ENCODE measurements at places on chromosomes 4 and X.

- no peak for DNase-seq
Measured at GRCh38 chrX:15245896-15246295, 24.0 kb downstream of the ASB9 start.

DNA sequence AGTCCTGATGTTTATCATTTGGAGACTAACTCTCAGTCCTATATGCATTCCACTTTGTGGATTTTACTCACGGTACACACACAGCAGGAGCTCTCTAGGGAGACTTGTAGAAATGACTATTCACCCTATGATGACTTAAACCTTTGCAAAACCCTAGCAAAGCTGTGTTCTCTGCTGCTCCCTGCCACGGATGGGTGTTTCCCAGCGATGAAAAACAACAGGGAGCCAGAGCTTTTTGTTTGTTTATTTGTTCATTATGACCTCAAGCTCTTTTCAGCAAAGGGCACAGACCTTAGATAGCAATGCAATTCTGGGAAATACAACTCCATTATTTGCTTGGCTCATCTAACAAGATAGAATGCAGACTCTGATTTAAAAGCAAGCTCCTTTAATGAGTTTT is 156.6 kb downstream of the GRIA3 start:
- peak; percentile 40 for DNase-seq

DNA sequence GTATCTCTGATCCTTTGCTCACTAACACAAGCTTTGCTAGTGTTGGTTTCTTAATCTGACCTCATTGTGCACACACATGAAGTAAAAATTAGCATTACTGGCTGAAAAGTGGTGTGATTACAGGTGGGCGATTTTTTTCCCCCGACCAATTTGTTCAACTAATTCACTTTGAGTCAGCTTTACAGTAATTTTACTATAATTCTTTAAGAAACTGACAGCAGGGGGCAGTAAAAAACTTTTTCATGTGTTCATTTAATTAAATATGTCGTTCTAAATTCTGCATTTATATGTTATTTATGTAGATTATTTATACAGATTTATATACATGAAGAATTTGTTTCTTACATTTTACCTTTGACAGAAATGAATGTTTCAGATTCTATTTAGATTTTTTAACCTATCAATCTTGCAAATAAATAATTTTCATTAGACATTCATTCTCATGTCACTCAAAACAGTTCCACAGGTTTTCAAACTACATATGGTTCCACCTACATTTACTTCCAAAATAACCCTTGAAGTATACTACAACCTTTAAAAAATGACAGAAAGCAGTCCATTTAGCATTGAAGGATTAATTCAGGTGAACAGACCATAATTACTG is 17.5 kb downstream of the PALLD start:
- DNase-seq, result peak; percentile 21

DNA sequence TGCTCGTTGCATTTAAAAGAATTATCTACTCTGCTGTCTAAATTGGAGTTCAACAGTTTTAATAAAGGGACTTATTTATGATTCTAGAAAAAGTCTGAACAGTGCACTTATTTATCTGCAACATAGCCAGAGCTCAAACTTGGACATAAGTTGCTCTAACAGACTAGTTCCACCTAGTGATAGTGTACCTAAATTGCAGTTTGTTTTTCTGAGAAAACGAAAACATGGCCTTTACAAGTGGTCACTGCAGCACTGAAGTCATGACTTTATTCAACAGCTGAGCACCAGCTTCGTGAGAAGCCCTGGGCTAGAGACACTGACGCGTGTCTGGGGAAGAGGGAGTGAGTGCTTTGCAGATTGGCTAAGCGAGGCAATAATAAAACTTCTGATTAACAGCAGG is 77.3 kb upstream of the IGSF1 start:
- no peak for DNase-seq

DNA sequence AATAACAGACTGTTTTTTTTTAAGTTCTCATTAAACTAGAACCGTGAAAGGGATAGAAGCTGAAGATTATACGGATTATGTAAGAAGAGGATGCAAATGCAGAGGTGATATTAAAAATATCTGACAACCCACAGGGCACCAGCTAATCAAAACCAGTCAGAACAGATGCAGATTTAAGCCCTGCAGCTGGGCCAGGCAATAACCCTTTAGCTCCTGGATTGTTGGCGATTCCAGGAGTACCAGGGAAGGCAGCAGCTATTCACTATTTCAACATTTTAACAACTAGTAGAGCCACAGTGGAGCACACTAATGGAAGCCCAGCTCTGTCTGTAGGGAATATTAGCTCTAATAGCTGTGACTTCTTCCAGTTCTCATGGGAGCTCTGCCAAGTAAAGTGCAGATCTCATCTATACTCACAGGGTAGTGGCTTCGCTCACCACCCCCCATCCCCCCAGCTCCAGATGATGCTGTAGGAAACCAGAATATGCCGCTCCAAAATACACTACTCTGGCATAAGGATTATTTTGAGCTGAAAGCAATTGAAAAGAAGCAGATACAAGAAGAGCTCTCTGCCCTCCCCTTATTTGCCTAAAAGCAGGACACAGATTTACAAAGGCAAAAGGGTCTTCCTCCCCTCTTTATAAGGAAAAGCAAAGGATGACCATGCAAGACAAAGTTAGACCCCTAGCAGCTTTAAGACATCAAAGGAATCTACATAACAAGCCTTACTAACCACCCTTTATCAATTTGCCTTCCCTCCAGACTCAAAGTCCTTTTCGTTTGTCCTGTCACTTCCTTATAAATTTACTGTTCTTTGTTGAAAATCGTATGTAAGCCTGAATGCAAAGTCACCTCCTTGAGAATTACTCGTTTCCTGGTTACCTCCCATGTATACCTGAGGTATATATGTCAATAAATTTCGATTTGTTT is 13.7 kb downstream of the SCD5 start:
- no peak for DNase-seq

DNA sequence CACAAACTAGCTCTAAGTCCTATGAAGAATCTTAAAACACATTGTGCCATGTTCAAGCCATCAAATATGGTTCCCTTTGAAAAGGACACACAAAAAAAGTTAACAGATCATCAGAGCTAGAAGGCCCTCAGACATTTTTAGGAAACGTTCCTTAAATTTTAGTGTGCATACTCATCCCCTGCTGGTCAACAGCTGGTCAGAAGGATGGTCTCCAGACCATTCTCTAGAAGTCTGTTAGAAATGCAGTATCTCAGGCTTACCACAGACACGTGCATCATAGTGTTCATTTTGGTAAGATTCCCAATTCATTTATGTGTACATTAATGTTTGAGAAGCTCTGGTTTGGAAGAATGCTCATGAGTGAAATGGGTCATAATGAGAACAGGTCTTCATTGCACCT is 523.1 kb downstream of the INPP4B start:
- peak; percentile 16 for DNase-seq

DNA sequence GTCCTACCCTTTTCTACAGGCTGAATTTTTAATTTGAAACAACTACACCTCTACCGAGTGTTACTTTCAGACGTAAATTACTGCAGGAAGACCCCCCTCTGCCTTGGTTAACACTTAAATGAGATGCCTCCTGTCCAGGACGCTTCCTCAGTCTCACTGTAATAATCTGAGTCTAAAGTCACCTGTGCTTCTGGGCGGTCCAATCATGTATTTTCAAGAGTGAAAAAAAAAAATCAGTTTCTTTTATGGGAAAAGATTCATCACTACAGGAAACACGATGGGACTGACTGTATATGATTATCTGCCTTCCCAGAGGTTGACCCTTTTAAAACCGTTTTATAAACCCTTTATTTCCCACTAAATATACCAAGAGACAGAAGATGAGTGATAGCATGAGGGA is 776 bp downstream of the RBM47 start:
- no peak for DNase-seq

DNA sequence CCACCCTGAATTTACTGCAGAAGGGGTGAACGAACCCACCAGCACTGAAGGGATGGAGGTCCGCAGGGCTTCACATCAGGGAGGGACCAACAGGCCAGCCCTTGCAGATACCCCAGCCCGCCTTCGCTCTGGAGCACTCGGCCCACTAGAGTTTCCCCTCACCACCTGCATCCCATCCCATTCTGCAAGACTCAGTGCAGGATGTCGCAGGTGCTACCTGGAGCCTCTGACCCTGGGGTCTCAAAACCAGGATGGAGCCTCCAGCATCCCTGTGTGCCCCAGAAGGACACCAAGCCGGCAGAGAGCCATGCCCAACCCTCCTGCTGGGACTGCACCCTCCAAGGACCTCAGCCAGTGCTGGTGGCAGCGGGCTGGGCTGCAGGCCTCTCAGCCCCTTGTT is 57.6 kb upstream of the ADRA2C start:
- no peak for DNase-seq

DNA sequence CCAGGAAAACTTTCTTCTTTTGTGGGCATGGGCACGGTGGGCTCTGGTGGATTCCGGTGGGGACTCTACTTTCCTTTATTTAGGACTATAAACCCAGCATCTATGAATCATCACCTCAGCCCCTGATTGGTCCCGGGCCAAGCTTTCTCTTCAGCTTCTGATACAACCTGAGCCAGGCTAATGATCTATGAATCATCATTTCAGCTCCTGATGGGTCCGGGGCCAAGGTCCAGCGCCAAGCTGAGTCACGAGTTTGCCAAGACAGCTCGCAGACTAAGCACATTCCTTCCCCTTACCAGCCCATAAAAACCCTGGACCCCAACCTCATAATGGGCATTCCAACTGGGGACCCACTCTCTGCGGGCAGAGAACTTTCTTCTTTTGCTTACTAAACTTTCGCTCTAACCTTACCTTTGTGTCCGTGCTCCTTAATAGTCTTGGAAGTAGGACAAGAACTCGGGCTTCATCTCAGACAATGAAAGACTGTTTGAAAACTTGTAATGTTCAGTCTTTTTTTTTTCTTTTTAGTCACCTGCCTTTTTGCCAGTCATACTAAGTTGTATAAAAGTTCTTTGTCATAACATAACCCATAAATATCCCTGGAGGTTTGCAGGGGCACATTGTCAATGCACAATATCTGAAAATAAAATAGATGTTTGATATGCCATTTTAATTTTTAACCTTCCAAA is 904.9 kb upstream of the EPHA5 start:
- no peak for DNase-seq

DNA sequence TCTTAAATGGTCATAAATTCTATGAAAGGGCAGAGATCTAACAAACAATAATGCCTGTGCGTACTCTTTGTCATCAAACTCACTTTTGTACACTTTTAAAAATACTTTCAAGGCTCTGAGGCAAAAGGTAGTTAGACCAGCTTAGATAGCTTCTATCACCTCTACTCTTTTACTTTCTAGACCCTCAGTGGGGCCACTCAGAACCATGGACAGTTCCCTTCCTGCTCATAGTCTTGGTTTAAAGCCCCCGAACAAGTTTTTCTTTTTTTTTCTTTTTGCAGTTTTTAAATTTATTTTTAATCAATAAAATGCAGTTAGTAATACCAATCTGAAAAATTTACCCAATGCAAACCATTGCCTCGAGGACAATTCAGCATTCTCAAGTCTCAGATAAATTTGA is 460.5 kb upstream of the CNKSR2 start:
- DNase-seq, result no peak

DNA sequence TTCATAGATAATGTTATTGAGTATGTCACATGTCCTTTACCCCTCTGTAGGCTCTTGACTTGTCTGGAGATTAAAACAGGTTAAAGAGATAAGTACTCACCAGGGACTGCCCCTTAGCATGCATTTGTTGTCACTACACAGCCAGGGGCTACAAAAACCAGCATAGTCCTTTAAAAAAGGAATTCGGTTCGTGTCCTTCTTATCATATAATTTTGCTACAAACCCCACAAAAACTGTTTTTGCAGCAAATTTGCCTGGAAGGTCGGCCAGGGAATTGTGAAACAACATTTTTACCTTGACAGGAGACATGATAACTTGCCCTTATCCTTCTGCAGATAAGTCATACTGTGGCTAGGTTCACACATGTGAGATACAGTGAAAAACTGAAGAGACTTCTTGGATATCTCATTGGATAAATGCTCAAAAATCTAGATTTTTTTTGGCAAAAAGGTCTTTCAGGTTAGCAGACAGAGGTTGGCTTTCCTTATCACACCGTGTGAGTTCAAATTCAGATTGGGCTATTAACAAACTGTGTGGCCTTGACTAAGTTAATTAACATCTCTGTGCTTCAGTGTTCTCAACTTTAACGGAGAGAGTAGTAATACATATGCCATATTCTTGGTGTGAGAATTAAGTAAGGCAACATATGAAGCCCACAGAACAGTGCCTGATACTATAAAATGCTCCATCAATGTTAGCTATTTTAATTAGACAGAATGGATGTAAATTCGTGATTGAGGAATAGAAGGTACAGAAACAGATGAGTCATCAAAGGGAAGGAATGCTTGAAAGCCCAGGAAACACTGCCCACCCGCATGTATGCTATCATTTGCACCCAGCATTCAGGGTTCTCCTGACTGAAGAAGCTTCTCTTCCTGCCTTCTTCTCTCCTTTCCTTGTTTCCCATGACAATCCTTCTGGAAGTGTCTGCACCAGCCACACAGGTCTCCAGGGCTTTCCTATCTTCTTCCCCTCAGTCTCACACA is 30.0 kb downstream of the FAM9C start:
- no peak for DNase-seq

DNA sequence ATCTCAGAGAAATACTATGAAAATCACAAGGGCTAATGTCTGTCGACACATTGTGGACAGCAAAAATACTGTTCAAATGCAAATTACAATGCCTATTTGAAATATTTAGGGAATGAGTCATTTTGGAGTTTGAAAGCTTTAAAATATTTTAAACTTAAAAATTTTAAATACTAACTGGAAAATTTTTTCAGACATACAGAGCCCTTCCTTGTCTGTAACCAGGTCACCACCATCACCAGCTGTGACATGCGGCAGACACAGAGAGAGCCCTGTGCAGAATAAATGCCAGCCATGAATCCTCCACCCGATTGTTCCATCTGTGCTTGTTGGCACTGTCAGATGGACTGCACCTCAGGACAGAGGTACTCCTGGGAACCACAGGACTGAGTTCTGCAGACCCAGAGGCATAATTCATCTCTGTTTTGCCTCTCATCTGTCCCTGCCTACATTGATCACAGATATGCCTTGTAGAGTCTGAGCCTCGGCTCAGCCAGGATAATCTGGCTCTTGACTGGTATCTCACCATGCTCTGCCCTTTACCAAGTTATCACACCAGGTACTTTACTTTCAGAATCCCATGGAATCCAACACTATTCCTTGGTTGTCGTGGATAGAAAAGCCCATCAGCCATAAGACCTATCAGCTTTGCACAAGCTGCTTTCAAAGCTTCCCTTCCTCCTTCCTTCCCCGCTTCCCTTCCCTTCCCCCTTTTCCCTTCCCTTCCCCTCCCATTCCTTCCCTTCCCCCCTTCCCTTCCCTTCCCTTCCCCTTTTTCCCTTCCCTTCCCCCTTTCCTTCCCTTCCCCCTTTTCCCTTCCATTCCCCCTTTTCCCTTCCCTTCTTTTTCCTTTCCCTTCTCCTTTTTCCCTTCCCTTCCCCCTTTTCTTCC is 67.2 kb downstream of the TBC1D9 start:
- DNase-seq, result no peak

DNA sequence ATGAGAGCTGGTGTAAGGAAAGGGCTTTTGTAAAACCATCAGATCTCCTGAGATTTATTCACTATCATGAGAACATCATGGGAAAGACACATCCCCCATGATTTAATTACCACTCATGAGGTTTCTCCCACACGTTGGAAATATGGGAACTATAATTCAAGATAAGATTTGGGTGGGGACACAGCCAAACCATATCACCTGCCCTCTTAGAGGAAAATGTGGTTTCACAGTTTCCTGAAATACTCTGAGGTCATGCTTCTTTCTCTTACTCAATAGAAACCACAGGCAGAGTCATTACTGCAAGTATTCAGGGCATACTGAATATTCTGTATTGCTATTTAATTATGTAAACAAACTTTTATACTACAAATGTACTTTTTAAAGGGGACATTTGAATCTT is 1453.3 kb downstream of the PCDH18 start:
- no peak for DNase-seq
